ENCODE measurements at places on chromosomes 4 and X. TPM values are rescaled to one million over a fixed set of nuclear protein-coding genes. Genes with fewer than 3 reads are reported as not detected.

DNA sequence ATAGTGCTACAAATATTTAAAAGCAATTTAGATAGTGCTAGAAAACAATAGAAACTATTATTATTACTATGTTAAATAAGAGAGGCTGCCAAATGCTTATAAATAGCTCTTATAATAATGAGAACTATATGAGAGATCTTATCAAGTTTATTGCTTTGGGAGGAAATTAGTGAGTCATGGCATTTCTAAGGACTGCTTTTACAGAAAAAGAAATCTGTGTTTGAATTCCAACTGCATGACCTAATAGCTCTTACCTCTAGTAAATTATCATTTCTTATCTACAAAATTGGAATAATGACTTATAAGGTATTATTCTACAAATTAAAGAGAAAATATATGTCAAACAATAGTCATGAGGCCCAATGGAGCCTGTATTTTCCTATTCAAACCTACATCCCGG is 177.2 kb downstream of the GABRG1 start:
- no peak overlapping the region for H3K4me3 ChIP-seq
- no peaks in the 10 kb centered on the region for H3K4me1 ChIP-seq
- DNase-seq: no peak
- H3K27me3 ChIP-seq: no peaks in the 10 kb centered on the region
- H3K27ac ChIP-seq: no peak overlapping the region

DNA sequence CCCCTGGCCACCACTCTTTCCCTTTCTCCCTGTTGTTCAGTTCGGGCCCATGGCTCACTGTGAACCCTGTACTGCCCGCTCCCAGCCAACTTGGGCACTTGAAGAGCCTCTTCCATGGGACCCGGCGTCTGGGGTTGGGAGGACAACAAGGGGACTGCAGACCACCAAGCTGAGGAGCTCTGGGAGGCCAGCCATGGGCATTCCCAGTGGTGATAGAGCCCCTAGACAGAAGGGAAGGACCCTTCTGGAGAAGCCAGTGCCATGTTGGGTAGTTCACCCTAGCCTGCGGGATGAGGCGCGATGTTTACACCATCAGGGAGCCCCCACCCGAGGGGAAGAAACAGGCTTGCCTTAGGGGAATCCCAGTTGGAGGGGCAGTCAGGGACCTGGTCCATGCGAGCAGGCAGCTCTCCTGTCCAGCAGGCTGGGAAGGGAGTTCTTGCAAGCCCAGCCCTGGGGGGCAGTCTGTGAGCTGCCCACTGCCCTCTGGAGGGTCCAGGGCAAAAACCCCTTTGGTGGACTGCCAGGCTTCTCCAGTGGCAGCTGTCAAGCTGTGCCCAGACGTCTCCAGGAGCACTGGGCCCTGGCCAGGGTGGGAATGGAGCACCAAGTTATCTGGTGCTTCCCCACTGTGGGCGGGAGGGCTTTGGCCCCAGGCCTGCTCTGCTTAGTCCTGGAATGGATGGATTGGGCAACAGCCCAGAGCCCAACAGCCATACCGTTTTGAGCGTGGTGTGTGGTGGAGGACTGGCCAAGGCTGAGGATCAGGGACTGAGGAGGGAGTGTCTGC is 23.7 kb upstream of the UBA1 start:
- DNase-seq: peak; percentile 41
- H3K27me3 ChIP-seq: peaks cover 76% of the 10 kb centered on the region
- H3K36me3 ChIP-seq: peaks cover 44% of the 10 kb centered on the region
- H3K4me3 ChIP-seq: no peak overlapping the region

- no peak for DNase-seq
- H3K27me3 ChIP-seq: no peaks in the 10 kb centered on the region
- H3K27ac ChIP-seq: peak overlapping the region; percentile 31
Measured at GRCh38 chr4:184763150-184763780, 29.4 kb upstream of the CENPU start.

- DNase-seq: peak; percentile 22
- H3K4me1 ChIP-seq: peaks cover 41% of the 10 kb centered on the region
- peak overlapping the region; percentile 68 for H3K27ac ChIP-seq
- H3K27me3 ChIP-seq: no peaks in the 10 kb centered on the region
- no peaks in the 10 kb centered on the region for H3K36me3 ChIP-seq
- H3K4me3 ChIP-seq: no peak overlapping the region
Measured at GRCh38 chr4:168758351-168758876, 251.6 kb downstream of the CBR4 start.

DNA sequence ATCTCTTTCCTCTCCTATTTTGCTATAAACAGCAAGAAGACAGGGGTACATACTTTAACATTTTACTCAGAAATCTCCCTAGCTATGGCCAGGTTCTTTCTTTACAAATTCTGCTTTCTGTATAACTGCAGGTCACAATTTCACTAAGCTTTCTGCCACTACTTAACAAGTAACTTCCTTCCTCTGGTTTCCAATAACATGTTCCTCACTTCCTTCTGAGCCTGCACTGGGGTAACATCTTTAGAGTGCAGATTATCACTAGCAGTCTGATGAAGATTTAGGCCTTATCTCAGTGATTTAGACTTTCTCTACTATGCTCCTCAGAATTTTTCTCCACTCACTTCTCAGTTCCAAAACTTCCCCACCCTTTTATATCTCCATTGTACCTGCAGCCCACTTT is 1930.5 kb upstream of the AGA start:
- H3K4me1 ChIP-seq: no peaks in the 10 kb centered on the region
- H3K4me3 ChIP-seq: no peak overlapping the region
- H3K27me3 ChIP-seq: no peaks in the 10 kb centered on the region
- DNase-seq: no peak
- H3K36me3 ChIP-seq: no peaks in the 10 kb centered on the region

The S100P gene
- total RNA-seq: 55.6 TPM

- DNase-seq: peak; percentile 77
- H3K36me3 ChIP-seq: no peaks in the 10 kb centered on the region
- peaks cover 39% of the 10 kb centered on the region for H3K4me1 ChIP-seq
- H3K4me3 ChIP-seq: no peak overlapping the region
- no peaks in the 10 kb centered on the region for H3K27me3 ChIP-seq
Measured at GRCh38 chr4:26083987-26084386, 170.0 kb downstream of the SMIM20 start.

GRCh38 chr4:178577933-178578332 is 1135.7 kb upstream of the AGA start:
- no peak overlapping the region for H3K27ac ChIP-seq
- H3K4me1 ChIP-seq: no peaks in the 10 kb centered on the region
- no peaks in the 10 kb centered on the region for H3K27me3 ChIP-seq
- no peak overlapping the region for H3K4me3 ChIP-seq
- H3K36me3 ChIP-seq: no peaks in the 10 kb centered on the region

DNA sequence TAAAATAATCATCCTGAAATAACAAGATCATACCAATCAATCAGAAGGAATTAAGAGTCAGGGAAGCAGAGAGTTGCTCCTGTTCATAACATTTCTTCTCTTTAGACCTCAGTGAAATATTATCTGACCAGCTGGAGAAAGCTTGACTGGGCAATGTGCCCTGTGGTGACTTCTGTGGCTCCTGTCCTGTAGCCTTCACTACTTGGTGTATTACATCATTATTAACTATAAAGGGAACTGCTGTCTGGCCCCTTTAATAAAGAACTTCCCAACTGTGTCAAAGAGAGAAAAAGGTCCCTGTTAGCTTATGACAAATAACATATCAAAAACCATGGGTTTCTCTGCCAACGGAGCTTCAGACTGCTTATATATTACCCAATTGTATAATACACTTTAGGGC is 18.0 kb downstream of the OPHN1 start:
- DNase-seq: peak; percentile 33
- no peak overlapping the region for H3K4me3 ChIP-seq
- H3K27me3 ChIP-seq: peaks cover 27% of the 10 kb centered on the region
- peaks cover 5% of the 10 kb centered on the region for H3K4me1 ChIP-seq

DNA sequence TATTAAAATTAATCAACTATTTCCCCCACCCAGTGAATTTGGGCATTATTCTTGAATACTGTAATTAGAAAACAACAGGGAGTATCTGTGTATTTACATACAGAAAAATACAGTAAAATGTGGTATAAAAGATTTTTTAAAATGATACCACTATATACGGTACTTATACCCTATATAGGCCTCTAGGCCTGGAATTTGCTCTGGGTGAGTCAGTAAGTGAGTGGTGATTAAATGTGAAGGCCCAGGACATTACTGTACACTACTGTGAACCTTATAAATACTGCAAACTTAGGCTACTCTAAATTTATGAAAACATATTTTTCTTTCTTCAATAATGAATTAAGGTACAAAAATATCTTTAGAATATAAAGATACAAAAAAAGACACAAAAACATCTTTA is 6.3 kb upstream of the CSN3 start:
- H3K4me1 ChIP-seq: no peaks in the 10 kb centered on the region
- H3K36me3 ChIP-seq: no peaks in the 10 kb centered on the region
- H3K27ac ChIP-seq: no peak overlapping the region

GRCh38 chr4:59973492-59973891 is 1226.6 kb upstream of the ADGRL3 start:
- no peaks in the 10 kb centered on the region for H3K27me3 ChIP-seq
- no peak overlapping the region for H3K4me3 ChIP-seq
- no peak overlapping the region for H3K27ac ChIP-seq
- peak; percentile 8 for DNase-seq
- H3K36me3 ChIP-seq: no peaks in the 10 kb centered on the region

The FATE1 gene
- total RNA-seq: not detected

- H3K36me3 ChIP-seq: no peaks in the 10 kb centered on the region
- no peak overlapping the region for H3K27ac ChIP-seq
- no peak overlapping the region for H3K4me3 ChIP-seq
Measured at GRCh38 chr4:130249002-130249401, 1153.0 kb downstream of the C4orf33 start.

DNA sequence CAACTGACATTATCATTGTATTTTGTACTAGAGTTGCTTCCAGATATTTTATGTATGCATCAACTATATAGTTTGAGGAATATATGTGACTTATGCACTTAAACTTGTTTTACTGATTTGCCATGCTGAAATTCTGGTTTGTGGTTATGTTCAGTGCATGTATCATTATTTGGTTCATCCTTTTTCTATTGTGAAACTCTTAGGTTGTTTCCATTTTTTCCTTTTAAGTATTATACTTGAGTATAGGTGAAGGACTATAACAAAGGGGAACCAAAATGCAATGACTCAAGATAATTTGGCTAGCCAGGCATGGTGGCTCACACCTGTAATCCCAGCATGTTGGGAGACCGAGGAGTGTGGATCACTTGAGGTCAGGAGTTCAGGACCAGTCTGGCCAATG is 21.1 kb upstream of the EPGN start:
- no peak for DNase-seq
- H3K27ac ChIP-seq: no peak overlapping the region
- peaks cover 36% of the 10 kb centered on the region for H3K36me3 ChIP-seq
- peaks cover 16% of the 10 kb centered on the region for H3K4me1 ChIP-seq
- H3K27me3 ChIP-seq: no peaks in the 10 kb centered on the region
- no peak overlapping the region for H3K4me3 ChIP-seq

- peak; percentile 31 for DNase-seq
- no peaks in the 10 kb centered on the region for H3K36me3 ChIP-seq
- H3K27ac ChIP-seq: peak overlapping the region; percentile 91
- peak overlapping the region; percentile 66 for H3K4me3 ChIP-seq
Measured at GRCh38 chr4:177008836-177009501, 216.2 kb upstream of the VEGFC start.

The DDIT4L gene
- 0.23 TPM for total RNA-seq

DNA sequence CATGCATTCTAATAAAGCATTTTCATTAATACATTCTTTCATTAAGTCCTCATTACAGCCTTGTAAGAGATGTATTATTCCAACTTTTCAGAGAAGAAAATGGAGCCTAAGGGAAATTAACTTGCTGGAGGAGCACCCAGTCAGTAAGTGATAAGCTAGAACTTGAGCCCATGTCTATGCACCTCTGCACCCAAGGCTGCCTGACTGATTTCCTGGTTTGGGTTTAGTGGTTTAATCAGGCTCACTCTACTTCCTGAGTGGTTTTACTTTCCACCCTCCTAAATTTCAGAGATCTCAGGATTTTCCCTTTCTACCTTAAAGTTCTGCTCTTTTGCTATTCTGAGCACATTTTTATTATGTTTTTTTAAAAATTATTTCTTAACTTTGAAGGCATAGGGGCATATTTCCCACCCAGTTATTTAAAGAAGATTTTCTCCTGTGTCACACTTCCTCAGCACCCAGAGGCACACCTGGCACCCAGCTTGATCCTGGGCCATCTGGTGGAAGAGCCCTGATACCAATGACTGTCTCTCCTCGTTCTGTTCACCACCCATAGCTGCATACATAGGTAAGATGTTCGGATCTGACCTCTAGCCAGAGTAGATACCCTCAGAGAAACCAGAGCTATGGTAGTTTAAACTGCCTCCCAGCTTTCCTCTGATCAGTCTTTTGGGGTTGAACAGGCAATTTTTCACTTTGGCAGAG is 10.4 kb downstream of the CORIN start:
- no peak overlapping the region for H3K4me3 ChIP-seq
- peaks cover 13% of the 10 kb centered on the region for H3K4me1 ChIP-seq

- H3K4me1 ChIP-seq: no peaks in the 10 kb centered on the region
- no peak overlapping the region for H3K4me3 ChIP-seq
- H3K27me3 ChIP-seq: no peaks in the 10 kb centered on the region
- no peak for DNase-seq
Measured at GRCh38 chrX:420496-421223, 34.0 kb upstream of the PPP2R3B start.

DNA sequence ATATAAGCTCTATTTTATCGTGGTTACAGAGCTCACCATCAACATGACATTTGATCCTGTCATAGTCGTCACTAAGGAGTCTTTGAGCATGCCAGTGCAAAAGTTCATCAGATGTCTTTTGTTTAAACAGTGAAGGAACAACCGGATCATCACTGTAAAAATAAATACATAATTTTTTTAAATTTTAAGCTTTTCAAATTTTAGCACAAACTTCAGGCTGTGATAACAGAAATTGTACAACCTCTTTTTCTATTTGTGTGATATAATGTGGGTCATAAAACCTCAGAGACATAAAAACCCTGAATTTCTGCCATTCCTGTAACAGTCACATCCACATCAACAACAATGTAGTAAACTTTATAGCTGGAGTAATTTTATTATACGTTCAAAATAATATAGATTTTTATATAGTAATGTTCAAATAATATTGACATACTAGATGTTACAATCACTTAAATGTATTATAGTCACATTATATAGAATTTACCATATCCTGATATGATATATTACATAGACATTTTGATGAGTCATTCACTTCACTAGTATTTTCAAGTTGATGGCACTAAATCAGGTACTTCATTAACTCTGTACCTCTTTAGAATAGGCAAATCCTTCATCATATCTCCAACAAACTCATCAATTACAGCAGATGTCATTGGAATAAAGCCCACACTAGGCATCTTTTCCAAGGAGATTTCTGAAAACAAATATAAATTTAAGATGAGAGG is 47.7 kb downstream of the DDX60L start:
- H3K4me1 ChIP-seq: peaks cover 6% of the 10 kb centered on the region
- no peak overlapping the region for H3K4me3 ChIP-seq
- no peak overlapping the region for H3K27ac ChIP-seq
- no peaks in the 10 kb centered on the region for H3K27me3 ChIP-seq
- no peak for DNase-seq

The SLC7A11 gene
- total RNA-seq: 153 TPM

The KCND1 gene
- 0.86 TPM for total RNA-seq

GRCh38 chr4:12791536-12791935 is 692.6 kb downstream of the RAB28 start:
- H3K4me1 ChIP-seq: no peaks in the 10 kb centered on the region
- no peak overlapping the region for H3K4me3 ChIP-seq
- no peaks in the 10 kb centered on the region for H3K27me3 ChIP-seq

The SHOX gene
- not detected for total RNA-seq
